Glomerular endothelial cell (primary cell): ENCODE measurements at places on chromosomes 12 and 14. TPM values are rescaled to one million over a fixed set of nuclear protein-coding genes. Genes with fewer than 3 reads are reported as not detected.

Gene RAPGEF3
- 24.4 and 38.2 TPM in 2 replicates for total RNA-seq

Gene SELPLG
- 0.48 and 0.58 TPM in 2 replicates for total RNA-seq

Gene VWF
- 519 and 1,804 TPM in 2 replicates for total RNA-seq

Gene LHX5
- not detected in 2 replicates for total RNA-seq

Gene VPS29
- 102 and 129 TPM in 2 replicates for total RNA-seq

Gene NFATC4
- 24.3 and 42.5 TPM in 2 replicates for total RNA-seq

Gene NID2
- 45.3 and 189 TPM in 2 replicates for total RNA-seq

Gene AJUBA
- total RNA-seq, result 46.5 and 51.0 TPM in 2 replicates

Gene DAO
- not detected in 2 replicates for total RNA-seq

Gene BICDL1
- 0.70 TPM in 1 of 2 replicates, not detected in the other for total RNA-seq
